Brain microvascular endothelial cell (primary cell): ENCODE measurements at places on chromosomes 5 and 9.

GRCh38 chr5:61534481-61535267 is 202.6 kb downstream of the ZSWIM6 start:
- DNase-seq, result no peak

DNA sequence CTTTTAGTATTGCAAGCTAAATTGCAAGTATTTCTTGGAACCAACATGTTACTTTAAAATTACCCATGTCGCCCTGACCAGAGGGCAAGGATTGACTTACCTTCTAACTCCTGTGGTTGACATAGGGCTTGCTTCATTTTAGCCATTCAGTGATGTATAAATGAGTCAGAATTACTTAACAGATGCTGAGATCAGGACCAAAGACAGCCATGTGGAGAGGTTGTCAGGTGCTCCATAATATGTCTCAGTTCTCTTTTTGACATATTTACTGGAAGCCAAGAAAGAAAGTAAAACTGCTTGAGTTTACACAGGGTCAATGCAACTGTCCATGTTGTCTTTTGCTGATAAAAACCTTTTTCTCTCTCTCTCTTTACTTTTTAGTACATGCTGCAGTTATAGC is 33.2 kb downstream of the F2RL2 start:
- DNase-seq, result no peak

- DNase-seq, result peak; percentile 44
These were observed 21.0 kb downstream of the HNRNPK start for GRCh38 chr9:83959061-83959460.

DNA sequence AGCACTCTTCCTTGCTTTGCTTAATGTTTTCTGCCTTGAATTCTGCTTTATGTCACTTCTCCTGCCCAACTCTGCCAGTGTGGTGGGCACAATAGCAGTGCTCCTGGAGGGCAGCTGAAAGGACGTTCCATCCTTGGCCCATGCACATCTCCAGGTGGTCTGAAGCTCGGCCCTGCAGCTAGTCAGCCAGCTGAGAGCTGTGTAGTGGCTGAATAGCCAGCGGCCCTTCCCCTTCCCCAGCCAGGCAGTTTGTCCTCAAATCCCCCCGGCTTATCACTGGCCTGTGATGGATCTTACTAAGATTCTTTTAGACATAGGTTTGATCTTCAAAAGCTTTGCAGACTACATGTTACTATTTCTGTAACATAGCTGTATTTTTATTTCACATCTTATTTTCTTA is 42.7 kb upstream of the ANGPTL2 start:
- DNase-seq, result no peak

DNA sequence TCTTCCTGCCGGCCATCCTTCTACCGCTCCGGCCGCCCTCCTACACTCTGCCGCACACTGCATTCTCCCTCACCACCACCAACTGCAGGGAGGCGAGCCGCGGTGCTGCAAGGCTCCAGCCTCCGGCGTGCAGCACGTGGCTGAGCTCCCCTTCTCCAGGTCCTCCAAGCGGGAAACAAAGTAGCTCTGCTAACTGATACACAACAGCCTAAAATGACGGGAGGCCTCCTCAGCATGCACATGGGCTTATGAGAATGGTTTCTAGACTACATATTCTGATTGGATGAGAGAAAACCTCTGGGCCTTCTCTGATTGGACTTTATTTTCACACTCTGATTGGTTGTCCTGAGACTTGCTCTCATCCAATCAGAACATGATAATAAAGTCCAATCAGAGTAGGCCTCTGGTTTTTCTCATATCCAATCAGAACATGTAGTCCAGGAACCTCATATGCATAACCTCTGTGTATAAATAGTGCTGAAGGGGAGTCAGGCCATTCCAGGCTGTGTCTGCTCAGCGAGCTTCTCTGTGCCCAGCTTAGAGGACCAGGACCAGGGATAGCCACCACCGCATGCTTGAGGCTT is 27.0 kb upstream of the ZNF354B start:
- no peak for DNase-seq

- no peak for DNase-seq
These were observed 187.3 kb downstream of the RAB3C start for GRCh38 chr5:58770136-58770535.

DNA sequence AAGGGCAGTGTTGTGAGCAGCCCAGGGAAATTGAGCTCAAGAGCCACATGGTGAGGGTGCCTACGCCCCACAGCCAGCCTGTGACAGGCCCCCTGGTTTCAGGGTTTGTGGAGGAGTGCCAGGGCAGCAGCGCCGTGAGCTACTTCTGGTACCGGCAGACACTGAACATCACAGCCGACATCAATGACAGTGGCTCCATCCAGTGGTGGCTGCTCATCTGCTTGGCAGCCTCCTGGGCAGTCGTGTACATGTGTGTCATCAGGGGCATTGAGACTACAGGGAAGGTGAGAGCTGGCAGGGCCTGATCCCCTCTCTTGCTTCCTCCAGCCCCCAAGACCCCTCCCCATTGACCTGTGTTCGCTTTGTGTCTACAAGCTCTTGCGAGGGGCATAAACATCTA is 10.2 kb downstream of the SLC6A18 start:
- DNase-seq, result no peak

- no peak for DNase-seq
These were observed 318.4 kb upstream of the PANK3 start for GRCh38 chr5:168897387-168898122.

DNA sequence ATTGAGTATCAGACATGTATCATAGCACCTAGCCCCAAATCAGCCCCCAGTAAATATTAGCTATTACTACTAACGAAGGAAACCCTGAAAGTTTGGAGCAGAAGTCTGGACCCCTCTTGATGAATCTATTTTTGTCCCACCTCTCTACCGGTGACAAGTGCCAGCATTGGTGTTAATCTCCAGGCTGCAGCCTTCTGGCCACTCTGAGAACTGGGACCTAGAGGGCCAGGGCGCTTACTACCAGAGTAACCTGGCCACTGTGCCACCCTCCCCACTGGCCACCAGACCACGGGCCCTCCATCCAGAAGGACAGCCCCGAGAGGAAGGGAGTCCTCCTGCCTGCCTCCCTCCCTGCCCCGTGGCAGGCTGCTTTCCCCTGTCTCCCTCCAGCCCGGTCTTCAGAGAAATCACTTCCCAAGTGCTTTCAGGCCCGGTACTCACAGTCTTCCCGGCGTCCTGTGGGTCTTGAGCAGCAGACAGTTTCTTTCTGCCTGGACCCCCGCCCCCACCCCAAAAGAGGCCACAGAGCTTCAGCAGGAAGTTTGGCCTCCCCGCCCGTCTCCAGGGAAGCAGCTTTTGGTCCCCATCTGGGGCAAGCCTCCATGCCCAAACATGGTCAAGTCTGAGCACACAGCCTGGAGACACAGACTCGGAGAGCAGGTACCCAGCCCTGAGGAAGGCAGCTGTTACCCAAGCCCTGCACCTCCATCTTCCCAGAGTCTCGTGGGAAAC is at the start of gene KCNMB1:
KCNMB1 (minus strand) TSS at position 550 of the 732 bp plus-strand sequence. CDS start 3,920 bp downstream, outside the sequence.
- no peak for DNase-seq

DNA sequence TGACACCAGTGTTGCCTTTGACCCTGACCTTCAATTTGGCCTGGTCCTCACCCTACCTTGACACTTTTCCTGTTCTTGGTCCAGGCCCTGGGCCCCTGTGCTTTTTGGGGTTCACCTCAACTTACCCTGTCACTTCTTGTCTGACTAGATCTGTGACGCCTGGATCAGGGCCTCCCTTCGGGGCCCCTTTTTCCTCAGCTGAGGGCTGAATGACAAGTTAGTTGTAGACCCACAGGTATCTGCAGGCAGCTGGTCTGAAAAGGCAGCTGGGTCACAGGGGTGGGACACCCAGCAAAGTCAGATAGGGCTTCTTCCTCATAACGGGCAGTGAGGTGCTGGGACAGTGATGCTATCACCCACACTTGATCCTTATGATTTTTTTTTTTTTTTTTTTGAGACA is 10.0 kb upstream of the MYORG start:
- no peak for DNase-seq

- DNase-seq, result no peak
These were observed 165.1 kb downstream of the PAPPA start for GRCh38 chr9:116318468-116319374.

DNA sequence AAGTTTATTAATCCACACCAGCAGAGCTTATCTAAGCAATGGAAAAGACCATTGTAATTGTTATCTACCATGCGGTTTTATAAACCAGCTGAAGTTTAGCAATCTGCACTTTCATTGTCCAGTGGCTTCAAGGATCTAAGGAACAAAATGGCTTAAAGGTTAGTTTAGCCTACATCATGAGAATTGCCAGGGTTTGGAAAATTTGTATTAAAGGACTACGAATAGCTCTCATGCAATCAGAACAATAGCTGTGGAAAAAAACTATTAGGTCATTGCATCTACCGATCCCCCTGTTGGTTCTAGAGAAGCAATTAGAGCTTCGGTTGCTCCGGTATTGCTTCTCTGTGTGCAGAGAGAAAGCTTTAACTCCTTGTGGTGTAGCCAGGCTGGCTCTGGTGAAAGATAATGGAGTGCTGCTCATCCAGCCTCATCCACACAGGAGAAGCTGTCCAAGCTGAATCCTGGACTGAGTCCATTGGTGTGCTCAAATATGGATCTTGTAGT is 86.3 kb upstream of the SLC12A2 start:
- no peak for DNase-seq

DNA sequence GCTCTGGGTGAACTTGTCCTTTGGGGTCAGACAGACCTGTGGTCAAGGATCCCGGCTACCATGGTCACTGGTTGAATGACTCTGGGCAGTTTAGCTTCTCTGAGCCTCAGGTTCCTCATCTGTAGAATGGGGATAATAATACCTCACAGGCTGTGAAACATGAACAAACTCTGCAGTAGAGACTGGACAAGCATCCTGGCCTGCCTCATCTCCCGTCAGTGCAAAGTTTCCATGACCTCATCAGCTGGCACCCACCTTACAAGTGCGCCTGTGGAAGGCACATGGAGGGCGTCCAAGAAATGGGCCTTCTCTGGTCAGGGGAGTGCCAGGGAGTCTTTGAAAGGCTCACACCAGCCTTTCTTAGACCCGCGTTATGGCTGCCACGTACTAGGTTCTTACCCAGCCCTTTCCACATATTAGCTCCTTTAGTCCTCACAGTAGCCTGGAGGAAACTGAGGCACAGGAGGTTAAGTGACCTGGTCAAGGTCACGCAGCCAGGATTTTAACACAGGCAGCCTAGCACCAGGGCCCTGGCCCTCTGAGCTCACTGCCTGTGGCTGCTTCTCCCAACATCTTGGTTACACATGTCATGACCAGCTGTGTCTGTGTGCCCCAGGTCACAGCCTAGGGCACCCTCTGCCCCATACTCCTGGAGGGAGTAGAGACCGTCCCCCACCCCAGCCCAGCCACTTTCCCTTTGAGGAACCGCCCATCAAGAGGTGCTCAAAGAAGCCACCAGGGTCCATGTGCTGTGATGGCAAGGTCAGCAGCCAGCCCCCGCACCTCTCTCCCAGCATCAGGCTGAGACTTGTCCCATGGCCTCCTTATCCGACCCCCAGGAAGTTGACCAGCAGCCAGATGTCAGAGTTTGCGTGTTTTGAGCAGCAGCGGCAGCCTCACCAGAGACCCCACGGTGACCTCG is 39.4 kb upstream of the RPL26L1 start:
- DNase-seq, result no peak

DNA sequence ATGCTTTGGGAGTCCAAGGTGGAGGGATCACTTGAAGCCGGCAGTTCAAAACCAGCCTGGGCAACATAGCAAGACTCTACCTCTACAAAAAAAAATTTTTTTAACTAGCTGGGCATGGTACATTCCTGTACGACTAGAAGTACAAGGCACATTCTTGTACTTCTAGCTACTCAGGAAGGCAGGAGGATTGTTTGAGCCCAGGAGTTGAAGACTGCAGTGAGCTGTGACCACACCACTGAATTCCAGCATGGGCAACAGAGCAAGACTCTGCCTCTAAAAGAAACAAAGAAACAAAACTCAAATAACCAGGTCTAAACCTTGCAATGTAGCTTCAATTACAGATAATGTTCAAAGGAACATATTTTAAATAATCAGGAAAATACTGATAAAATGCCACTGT is 56.2 kb downstream of the SSBP2 start:
- DNase-seq, result no peak

DNA sequence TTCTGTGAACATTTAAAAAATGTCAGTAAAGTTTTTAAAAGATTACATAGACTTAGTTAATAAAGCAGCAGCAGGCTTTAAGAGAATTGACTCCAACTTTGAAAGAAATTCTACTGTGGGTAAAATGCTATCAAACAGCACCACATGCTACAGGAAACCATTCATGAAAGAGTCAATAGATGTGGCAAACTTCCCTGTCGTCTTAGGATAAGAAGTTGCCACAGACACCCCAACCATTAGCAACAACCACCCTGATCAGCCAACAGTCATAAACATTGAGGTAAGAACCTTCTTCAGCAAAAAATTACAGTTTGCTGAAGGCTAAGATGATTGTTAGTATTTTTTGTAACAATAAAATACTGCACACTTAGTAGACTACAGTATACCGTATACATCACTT is 278.2 kb downstream of the CSNK1G3 start:
- DNase-seq, result no peak

DNA sequence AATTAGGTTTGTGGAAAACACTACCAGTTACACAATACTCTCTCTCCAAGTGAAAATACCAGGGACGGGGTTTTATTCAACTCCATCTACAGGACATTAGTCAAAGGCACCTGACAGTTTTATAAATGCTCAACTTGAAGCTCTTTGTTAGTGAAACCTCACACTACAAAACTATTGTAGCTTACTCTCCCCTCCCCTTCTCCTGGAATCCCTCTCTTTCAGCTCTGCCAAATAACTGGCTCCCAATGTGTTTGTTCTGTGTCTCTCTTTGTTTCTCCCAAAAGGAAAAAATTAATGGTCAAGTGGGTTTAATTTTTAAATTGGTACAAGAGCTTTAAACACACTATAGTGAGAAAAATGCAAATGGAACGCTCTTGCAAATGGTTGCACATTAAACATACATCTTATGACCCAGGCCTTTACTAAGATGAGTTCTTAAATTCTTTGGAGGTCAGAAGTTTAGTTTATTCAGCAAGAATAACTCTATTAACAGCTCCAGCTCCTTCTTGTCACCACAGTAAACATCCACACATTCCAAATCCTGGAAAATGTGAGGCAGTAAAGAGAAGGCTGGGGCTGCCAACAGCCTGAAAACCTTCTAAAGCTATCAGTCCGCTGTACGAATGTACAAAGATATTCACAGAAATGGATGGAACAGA is 48.4 kb downstream of the ZNF608 start:
- DNase-seq, result no peak

DNA sequence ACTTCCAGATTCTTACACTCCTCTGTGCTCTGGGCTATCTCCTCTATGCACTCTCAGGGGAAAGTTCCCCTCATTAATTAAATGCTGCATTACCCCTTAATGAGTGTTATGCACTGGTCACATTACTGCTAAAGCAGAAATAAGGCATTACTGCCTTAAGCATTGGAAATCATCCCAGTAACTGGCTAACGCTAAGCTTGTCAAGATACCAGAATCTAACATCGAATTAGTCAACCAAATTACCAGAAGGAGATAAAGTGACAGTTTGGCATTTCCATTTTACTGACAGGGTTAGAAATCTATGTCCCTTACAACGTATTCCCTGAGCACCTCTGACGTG is 69.5 kb upstream of the FAM169A start:
- no peak for DNase-seq

- no peak for DNase-seq
These were observed 14.9 kb downstream of the OLFM1 start for GRCh38 chr9:135102331-135102730.

- DNase-seq, result no peak
These were observed 705 bp upstream of the SLC6A3 start for GRCh38 chr5:1445689-1446601.
